Hair follicular keratinocyte (primary cell): ENCODE measurements at places on chromosomes 6 and 20. TPM values are rescaled to one million over a fixed set of nuclear protein-coding genes. Genes with fewer than 3 reads are reported as not detected.

The BPI gene
- total RNA-seq: not detected in 2 replicates

The BEND6 gene
- 1.2 and 3.1 TPM in 2 replicates for total RNA-seq

The NMBR gene
- total RNA-seq: 0.11 and 0.31 TPM in 2 replicates

The TFAP2A gene
- 28.4 and 29.2 TPM in 2 replicates for total RNA-seq

The TSPO2 gene
- not detected in 2 replicates for total RNA-seq

The DDAH2 gene
- total RNA-seq: 9.5 and 16.1 TPM in 2 replicates

The PRSS16 gene
- 6.2 and 12.2 TPM in 2 replicates for total RNA-seq

The FOXQ1 gene
- 4.5 and 6.0 TPM in 2 replicates for total RNA-seq

The IL20RA gene
- total RNA-seq: 1.0 and 2.0 TPM in 2 replicates

The KCNG1 gene
- total RNA-seq: 39.8 and 60.2 TPM in 2 replicates

The LST1 gene
- not detected in 2 replicates for total RNA-seq

The FAM83C gene
- total RNA-seq: 0.62 and 1.0 TPM in 2 replicates

The EFCAB8 gene
- total RNA-seq: not detected in 2 replicates

The CDH4 gene
- 2.2 and 9.3 TPM in 2 replicates for total RNA-seq

The ALDH5A1 gene
- total RNA-seq: under 0.01 and 0.62 TPM in 2 replicates

The PNPLA1 gene
- 0.16 TPM in 1 of 2 replicates, not detected in the other for total RNA-seq

The RALGAPA2 gene
- 4.2 TPM in 2 replicates for total RNA-seq

The SSTR4 gene
- total RNA-seq: not detected in 2 replicates

The CTAGE9 gene
- not detected in 2 replicates for total RNA-seq

The CFAP61 gene
- total RNA-seq: 0.08 TPM in 1 of 2 replicates, not detected in the other

The CHMP4B gene
- total RNA-seq: 28.7 and 43.6 TPM in 2 replicates

The PRPH2 gene
- not detected in 2 replicates for total RNA-seq

The EMILIN3 gene
- 0.04 TPM in 1 of 2 replicates, not detected in the other for total RNA-seq

The HMGN3 gene
- 38.8 and 63.9 TPM in 2 replicates for total RNA-seq

The MATN4 gene
- not detected in 2 replicates for total RNA-seq

The MCCD1 gene
- total RNA-seq: not detected in 2 replicates

The LAMA2 gene
- 0.23 and 0.30 TPM in 2 replicates for total RNA-seq

The BTNL2 gene
- total RNA-seq: not detected in 2 replicates

The OR12D3 gene
- total RNA-seq: not detected in 2 replicates

The JPH2 gene
- 1.3 and 3.3 TPM in 2 replicates for total RNA-seq

The CEP57L1 gene
- total RNA-seq: 18.3 and 18.7 TPM in 2 replicates

The IMPG1 gene
- total RNA-seq: not detected in 2 replicates

The BMP7 gene
- not detected in 2 replicates for total RNA-seq

The PSORS1C1 gene
- total RNA-seq: 2.4 and 3.5 TPM in 2 replicates

The VGLL2 gene
- not detected in 2 replicates for total RNA-seq

The APOBEC2 gene
- not detected in 2 replicates for total RNA-seq

The APOM gene
- total RNA-seq: 1.2 and 2.3 TPM in 2 replicates

The MED20 gene
- 16.5 TPM in 2 replicates for total RNA-seq

The PGBD1 gene
- total RNA-seq: 3.5 and 3.9 TPM in 2 replicates

The NTSR1 gene
- total RNA-seq: 0.23 TPM in 1 of 2 replicates, not detected in the other

The NKAIN2 gene
- total RNA-seq: not detected in 2 replicates

The TXLNB gene
- not detected in 2 replicates for total RNA-seq

The PAQR8 gene
- total RNA-seq: 3.5 and 3.6 TPM in 2 replicates

The PTK7 gene
- 118 and 123 TPM in 2 replicates for total RNA-seq

The ENPP5 gene
- total RNA-seq: 1.2 and 1.5 TPM in 2 replicates

The CALHM6 gene
- total RNA-seq: 0.39 and 2.5 TPM in 2 replicates

The PLN gene
- total RNA-seq: not detected in 2 replicates

The OCSTAMP gene
- total RNA-seq: not detected in 2 replicates

The TREM2 gene
- 3.5 and 5.7 TPM in 2 replicates for total RNA-seq

The MAP3K4 gene
- total RNA-seq: 15.8 and 17.6 TPM in 2 replicates

The BPIFA2 gene
- total RNA-seq: not detected in 2 replicates

The ASIP gene
- not detected in 2 replicates for total RNA-seq

The SLC17A1 gene
- total RNA-seq: not detected in 2 replicates

The FAM217A gene
- total RNA-seq: not detected in 2 replicates

The SLC35D3 gene
- not detected in 2 replicates for total RNA-seq

The ELOVL5 gene
- total RNA-seq: 57.1 and 66.0 TPM in 2 replicates

The GHRH gene
- total RNA-seq: not detected in 2 replicates

The ESF1 gene
- total RNA-seq: 6.7 and 10.4 TPM in 2 replicates
